ENCODE measurements at places on chromosomes 3 and 15.

DNA sequence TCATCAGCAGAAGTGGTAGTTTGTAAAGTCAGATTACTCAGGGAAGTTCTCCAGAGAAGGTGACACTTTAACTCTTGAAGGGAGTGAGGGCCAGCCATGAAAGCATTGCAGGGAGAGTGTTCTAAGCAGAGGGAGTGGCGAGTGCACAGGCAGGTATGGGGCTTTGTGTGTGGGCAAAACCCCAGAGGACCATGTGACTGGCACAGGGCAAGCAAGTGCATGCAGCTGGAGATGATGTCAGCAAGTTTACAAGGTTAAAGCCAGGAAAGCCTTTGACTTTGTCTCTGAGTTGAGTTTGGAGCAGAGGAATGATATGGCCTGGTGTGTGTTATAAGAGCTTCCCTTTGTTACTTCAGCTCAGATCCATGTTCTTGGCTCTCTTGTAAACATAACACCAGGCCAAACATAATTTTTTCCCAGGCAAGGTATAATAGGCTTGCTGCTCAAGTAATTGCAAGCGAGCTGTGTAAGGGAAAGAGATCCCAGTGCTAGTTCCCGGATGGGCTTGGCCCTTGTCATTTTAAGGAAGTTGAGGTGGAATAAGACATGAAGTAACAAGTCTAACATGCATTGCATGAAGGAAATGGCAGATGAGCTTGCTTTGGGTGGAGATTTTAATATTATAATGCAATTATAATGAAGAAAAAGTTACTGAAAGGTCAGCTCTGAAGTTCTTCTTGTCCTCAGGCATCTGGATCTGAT lies 341.1 kb upstream of the LRRC3B start:
- no peak for DNase-seq

DNA sequence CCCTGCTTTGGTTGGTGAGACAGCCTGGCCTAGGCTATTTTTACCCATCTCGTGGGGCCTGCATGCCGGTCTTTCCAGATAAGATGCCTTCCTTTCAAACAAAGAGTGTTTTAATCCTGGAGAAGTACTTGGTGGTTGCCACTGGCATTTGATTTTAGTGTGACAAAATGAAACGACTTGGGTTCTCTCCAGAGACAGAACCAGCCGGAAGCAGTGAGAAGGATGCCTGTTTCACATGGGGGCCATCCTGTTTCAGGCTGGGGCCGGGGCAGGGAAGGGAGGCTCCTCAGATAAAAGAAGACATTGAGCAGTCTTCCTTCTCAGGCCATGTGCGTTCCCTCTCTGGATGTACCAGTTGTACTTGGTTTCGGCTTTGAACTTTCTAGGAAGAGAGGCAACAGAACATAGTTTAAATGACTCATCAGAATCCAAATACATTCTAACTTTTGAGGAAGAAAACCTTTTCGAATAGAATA lies 74.9 kb downstream of the TOP2B start:
- DNase-seq: no peak

DNA sequence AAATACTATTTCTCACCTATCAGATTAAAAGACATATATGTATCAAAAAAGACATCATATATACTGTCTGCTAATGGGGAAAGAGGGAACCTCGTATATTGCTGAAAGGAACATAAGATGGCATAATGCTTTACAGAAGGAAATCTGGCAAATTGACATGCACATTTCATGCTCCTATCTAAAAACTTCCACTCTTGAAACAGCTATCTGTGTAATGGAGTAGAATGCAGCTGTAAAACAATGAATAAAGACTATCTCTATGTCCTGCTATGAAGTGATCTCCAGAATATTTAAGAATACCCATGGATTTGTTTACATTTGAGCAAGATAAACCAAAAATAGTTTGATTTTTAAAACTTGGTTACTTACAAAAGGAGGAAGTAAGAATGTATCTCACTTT lies 107.4 kb downstream of the TBL1XR1 start:
- DNase-seq: no peak

DNA sequence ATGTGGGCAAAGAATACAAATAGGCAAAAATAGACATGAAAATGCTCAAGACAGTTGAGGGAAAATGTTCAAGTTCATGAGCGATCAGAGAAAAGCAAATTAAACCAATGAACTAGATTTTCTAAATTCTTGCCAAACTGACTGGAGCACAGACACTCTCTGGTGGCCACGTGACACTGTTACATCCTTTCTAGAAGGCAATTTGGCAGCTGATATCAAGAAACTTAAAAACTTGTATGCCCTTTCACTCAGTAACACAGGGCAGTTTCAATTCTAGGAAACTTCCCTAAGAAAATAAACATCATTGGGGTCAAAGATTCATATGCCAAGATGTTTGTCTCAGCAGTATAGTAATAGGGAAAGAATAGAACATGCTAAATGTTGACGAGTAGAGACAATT lies 52.2 kb downstream of the ABHD5 start:
- DNase-seq: no peak

DNA sequence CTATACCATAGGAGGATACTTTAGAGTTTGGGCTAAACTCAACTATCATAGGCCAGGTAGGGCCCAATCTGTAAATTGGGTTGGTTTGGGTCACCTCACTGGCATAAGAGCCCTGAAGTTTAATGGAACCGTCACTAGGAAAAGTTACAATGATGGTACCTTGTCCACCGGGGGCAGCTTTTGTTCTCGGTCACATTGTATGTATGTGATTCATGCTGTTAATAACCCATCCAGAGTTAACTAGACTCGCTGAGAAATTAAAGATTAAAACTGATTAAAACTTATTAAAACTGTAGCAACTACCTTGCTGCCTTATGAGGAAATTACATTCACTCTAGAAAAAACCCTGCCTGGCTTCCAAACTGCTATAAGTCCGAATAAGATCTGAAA lies 145.0 kb upstream of the TMCO5A start:
- no peak for DNase-seq

DNA sequence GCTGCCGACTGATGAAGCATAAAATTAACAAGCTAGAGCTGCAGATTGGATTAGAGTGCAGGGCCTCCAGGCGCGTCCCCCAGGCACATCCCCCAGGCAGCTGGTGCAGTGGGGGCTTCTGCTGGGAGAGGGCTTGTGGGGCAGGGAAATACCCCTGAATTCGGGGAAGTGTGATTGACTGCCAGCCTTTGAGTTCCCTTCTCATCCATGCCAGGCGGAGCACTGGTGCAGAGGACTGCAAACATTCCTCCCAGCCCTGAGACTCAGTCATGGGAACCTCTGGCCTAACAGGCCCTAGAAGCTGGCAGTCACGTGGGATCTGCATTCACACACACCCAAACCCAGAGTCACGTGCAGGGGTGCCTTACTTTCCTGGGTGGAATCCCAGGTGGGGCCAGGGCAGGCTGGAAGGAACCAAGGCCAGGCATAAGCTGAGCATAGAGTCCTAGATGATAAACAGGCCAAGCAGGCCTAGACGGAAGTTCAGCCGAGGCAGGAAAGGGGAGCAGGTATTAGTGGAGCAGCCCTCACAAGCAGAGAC lies 46.2 kb upstream of the SEC22A start:
- DNase-seq: peak; percentile 85

DNA sequence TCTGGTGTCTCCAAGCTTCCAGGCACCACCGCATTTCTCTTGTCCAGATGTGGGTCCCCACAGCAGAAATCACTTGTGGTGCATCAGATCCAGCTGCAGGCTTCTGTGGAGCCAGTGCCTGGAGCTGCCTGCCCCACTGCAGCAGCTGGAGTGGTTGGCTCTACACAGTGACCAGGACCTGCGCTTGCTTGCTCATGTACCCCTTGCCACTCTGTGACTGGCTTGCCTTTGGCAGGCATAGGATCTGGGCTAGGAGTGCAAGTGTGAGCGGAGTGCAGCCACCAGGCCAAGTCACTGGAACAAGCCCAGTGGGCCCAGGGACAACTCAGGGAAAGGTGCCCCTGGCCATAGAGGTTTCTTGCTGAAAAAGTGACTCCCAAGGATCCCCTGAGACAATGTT lies 1400.0 kb upstream of the ALCAM start:
- DNase-seq: no peak

GRCh38 chr3:49012441-49013017 lies 5.3 kb downstream of the WDR6 start:
- DNase-seq: no peak

GRCh38 chr15:66138892-66139590 lies 114.5 kb downstream of the MEGF11 start:
- no peak for DNase-seq

GRCh38 chr3:16522834-16523233 lies 9.3 kb upstream of the RFTN1 start:
- DNase-seq: no peak

DNA sequence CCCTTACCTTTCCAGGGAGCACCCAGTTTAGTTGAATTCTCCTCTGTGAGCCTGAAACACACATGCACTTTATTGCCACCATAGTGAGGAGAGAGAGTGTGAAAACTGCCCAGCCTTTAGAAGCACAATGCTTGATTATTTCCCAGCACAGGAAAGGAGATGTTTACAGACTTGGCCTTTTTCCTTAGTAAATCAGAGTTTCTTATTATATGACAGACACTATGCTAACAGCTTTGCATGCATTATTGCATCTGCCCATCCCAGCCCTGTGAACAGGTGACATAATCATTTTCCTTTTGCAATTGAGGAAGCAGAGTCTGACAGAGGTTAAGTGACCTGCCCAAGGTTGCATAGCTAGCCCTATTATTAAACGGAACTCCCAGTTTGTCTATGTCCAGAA lies 36.5 kb downstream of the CAPN3 start:
- no peak for DNase-seq

- no peak for DNase-seq
Measured at GRCh38 chr15:49441356-49441755, 18.3 kb downstream of the FGF7 start.

- DNase-seq: no peak
Measured at GRCh38 chr3:6803619-6804018, 57.3 kb upstream of the GRM7 start.

GRCh38 chr15:81929557-81929956 lies 116.3 kb downstream of the MEX3B start:
- no peak for DNase-seq

GRCh38 chr15:39094116-39094515 lies 486.8 kb upstream of the THBS1 start:
- DNase-seq: no peak

GRCh38 chr3:186871403-186871924 lies 29.0 kb downstream of the ADIPOQ start:
- DNase-seq: no peak

- no peak for DNase-seq
Measured at GRCh38 chr15:99476413-99477222, 89.2 kb upstream of the MEF2A start.

DNA sequence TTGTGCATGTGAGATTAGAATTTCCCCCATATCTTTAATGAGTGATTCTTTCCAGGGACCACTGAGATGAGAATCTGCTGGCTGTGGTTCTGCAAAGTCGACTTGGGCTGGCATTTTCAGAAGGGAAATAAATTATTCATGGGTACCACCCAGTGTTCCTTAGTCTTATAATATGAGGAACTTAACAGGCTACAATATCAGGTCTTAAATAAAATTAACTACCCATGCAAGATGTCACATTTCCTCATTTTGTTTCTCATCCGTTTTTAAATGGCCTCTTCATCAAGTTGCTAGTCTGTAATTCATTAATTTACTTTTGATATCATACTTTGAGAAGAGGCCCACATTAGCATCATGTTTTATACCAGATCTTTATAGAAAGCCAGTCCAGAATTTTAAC lies 58.3 kb upstream of the SKOR1 start:
- DNase-seq: no peak

DNA sequence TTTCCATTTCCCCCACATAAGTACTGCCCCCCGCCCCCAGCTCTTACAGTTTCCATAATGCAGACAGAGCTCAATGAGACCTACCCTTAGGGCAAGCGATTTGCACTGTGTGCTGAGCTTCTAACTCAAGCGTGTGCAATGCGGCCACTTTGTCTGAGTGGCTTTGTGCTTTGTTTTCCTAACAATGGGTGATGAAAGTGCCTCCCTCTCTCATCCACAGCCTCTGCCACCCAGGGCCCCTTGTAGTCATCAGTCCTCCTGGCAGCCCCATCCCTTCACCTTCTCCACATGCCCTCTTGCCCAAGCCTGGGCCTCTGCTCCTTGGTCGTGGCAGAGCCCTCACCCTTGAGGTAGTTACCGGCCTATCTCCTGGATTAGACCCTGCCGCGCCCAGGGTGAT lies 17.2 kb downstream of the DAPK2 start:
- DNase-seq: no peak

DNA sequence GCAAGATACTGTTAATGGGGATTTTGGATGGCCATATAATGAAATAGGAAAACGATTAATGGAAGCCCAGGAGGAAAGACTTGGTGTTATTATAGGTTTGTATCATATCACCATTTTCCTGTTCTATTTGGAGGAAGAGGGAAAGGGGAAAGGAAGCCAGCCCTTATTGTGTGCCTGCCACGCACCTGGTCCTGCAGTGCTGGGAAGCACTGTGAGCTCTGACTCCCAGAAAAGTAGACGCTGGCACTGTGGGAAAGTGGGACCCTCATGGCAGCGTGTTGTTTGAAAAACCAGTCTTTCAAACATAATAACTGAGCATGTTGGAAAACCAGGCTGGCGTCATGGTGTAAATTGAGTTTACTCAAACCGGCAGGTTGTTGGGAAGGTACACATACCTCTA lies 22.0 kb downstream of the CGNL1 start:
- DNase-seq: no peak

- no peak for DNase-seq
Measured at GRCh38 chr3:55203006-55203405, 275.1 kb upstream of the LRTM1 start.

DNA sequence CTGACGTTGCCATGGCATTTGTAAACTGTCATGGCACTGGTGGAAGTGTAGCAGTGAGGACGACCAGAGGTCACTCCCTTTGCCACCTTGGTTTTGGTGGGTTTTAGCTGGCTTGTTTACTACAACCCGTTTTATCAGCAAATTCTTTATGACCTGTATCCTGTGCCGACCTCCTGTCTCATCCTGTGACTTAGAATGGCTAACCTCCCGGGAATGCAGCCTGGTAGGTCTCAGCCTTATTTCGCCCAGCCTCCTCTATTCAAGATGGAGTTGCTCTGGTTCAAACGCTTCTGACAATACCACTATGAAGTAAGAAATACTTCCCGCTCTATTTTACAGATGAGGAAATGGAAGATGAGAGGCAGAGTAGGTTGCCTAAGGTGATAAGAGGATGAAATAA lies 16.6 kb downstream of the PAQR9 start:
- DNase-seq: no peak

Measured in kidney (tissue), 22 donors.